Left renal pelvis (tissue), 4 donors: ENCODE measurements at places on chromosomes 2 and 18. TPM values are rescaled to one million over a fixed set of nuclear protein-coding genes. Genes with fewer than 3 reads are reported as not detected.

DNA sequence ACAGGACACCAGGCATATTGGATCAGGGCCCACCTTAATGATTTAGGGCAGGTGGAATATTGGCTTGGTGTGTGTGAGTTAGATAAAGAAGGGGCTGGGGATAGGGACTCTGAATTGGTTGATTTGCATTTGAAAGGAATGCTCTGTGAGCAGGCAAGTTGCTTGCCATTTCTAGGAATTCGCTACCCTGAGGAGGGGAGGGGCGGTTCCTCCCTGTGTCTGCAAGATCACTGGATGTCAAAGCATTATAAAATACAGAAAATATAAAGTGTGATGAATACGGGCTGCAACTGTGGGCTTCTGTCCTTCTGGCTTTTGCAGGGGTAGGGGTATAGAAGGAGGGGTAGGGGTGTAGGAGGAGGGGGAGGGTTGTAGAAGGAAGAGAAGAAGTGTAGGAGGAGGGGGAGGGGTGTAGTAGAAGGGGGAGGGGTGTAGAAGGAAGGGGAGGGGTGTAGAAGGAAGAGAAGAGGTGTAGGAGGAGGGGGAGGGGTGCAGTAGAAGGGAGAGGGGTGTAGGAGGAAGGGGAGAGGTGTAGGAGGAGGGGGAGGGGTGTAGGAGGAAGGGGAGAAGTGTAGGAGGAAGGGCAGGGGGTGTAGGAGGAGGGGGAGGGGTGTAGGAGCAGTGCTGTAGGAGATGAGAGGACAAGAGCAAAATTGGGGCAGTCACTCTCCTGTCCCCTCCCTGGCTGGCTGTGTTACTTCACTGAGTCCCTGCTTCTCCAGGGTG, 238.0 kb upstream of the COPS8 start:
- no peak for DNase-seq

- DNase-seq = no peak
These were observed 76.8 kb downstream of the MAPRE2 start for GRCh38 chr18:35117951-35118411.

DNA sequence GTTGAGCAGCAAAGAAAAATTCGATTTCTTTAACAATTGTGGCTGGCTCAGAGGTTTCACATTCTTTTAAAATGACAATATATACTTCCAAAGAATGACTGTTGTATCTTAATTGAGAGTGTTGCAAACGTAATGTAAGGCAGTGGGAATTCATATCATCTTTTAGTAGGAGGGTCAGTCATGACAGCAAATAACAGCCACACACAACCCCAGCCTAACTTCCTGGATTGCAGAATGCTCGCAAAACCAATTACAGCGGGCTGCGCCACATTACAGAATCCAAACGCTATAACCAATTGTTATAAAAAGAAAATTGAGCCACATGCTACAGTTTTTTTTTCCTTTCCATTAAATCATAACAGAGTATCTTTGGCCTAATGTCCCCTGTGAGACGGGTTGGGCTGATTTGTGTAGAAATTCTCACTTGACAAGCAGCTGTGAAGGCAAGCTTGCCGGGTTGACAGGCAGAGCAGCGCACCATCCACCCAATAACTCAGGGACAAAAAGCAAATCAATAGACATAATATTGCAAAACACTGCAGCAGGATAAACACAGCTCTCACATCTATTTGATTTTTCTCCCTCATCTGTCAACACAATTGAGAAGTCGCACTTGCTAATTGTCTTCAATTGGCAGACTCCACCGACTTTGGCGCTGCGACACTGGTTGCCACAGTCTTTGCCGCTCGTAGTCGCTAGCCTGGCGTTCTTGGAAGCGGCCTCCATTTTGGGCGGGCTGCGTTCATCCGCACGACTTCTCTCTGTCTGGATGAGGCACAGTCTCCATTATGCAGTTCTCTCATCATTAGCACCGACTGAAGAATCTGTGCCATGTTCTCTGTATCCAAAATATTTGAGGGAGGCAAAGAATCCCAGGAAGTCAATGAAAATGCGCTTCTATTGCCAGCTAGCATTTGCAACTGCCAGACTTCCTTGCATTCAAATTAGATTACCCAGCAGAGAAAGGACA, 95.0 kb upstream of the CCDC68 start:
- no peak for DNase-seq

- no peak for DNase-seq
These were observed 591.9 kb downstream of the TMEM182 start for GRCh38 chr2:103353774-103354173.

The AFF3 gene
- polyA plus RNA-seq = 25.0 TPM

DNA sequence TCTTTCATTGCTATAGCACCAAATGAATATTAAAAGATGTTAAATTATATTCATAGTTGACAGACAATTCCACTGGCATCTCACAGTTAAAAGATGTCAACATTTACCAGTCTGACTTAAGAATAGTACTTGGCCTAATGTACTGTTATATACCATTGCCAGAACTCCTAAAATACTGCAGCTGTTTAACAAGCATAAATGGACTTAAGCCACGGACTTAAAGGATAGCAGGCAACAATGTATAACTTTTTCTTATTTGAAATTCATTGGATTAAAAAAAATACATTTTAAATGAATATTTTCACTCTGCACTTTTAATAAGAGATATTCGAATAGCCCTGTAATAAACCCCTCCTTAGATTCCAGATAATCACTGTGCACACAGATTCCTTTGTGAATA, 3.8 kb downstream of the TCF4 start:
- no peak for DNase-seq

DNA sequence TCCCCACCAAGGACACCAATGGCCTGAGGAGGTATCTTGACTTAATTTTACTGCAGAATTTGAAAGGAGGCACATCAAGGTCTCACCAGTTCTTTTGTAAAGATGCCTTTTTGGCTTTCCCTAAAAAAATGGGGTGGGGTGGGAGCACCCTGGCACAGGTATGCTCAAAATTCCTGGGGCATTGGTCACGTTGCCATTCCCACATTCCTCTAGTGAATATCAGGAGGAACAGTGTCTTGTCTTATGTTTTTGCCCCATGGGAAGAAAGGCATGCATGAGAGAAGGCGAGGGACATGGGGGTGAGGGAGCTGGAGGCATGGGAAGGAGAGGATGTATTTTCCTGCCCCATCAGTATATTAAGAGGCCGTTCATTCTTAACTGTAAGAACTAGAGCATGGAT, 275.3 kb downstream of the CMPK2 start:
- no peak for DNase-seq
